ENCODE measurements at places on chromosomes 1 and 21. TPM values are rescaled to one million over a fixed set of nuclear protein-coding genes. Genes with fewer than 3 reads are reported as not detected.

The DEDD gene
- 31.4 TPM for total RNA-seq

The OXCT2 gene
- 0.61 TPM for total RNA-seq

The CCDC185 gene
- total RNA-seq = 0.03 TPM

The NMNAT2 gene
- 0.47 TPM for total RNA-seq

The GPR157 gene
- 5.2 TPM for total RNA-seq

The ADORA1 gene
- 0.56 TPM for total RNA-seq

The FNDC10 gene
- 8.6 TPM for total RNA-seq
